CD8-positive, alpha-beta T cell (primary cell): ENCODE measurements at places on chromosomes 7 and 10.

- no peak for DNase-seq
Measured at GRCh38 chr10:63703740-63704345, 182.6 kb downstream of the REEP3 start.

DNA sequence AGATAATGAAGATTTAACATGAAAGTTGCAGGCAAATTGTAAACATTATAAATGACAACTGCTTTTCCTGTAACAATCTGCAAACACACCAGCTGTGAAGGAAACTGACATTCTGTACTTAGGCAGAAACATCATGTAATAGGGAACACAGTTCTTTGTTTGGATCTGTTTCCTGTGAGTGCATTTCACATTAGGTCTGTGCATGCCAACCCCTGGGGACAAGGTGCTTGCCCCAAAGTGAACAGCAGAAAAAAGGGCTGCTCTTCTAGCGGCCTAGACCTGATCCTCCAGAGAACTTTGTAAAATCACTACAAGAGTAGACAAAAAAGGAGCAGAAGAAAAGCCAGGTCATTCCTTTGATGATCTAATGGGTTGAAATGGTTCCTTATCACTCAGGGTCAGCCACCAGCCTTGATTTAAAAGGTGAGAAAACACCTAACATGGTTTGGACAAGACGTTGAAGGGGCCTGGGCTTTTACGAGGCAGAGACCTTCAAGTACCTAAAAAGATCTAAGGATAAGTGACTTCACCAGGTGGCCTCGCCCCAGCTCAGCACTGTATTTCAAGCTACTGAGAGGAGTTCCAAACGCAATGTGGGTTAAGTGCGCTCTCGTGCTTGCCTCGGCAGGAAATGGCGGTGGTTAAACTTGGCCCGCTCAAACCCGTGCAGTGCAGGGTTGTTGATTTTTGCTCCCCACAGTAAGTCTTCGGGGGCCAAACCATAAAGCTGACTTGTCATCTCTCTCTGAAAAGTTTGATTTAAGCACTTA, 249.7 kb downstream of the CREB5 start:
- peak; percentile 69 for DNase-seq

DNA sequence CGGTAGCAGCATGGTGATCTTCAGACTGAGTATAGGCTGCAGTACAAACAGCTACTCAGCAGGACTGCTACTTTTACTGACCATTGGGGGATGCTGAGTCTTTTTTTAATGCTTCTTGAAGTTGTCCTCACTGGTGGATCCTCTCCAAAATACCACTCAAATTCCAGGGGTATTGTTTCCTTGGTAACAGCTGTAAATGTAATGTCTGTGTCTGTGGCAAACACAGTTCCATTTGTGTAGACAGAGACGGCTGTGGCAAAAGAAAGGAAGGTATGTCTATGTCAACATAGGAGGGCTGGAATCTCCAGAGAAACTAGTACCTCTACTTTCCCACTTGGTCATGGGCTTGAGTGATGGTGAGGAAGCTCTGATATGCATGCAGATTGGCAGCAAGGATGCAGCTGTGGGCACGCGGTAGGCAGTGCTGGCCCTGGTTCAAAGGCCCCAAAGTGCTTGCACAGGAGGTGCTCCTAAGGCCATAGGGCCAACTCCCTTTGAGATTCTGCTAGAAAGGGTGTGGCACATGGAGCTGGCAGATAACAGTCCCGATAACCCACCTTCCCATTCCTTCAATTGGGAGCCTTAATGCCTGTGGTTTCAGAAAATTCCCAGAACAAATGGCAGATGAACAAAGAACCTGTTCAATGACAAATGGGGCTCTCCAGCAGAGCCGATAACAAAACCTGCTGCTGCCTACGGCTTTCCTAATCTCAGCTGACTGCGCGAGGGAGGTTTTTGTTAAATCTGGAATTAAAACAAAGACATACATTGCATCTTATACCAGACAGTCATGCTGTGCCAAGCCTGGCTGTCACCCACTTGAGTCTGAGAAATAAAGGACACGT, 43.0 kb downstream of the PKD1L1 start:
- DNase-seq, result no peak

- DNase-seq, result no peak
Measured at GRCh38 chr7:127955051-127955531, 76.1 kb downstream of the LRRC4 start.

DNA sequence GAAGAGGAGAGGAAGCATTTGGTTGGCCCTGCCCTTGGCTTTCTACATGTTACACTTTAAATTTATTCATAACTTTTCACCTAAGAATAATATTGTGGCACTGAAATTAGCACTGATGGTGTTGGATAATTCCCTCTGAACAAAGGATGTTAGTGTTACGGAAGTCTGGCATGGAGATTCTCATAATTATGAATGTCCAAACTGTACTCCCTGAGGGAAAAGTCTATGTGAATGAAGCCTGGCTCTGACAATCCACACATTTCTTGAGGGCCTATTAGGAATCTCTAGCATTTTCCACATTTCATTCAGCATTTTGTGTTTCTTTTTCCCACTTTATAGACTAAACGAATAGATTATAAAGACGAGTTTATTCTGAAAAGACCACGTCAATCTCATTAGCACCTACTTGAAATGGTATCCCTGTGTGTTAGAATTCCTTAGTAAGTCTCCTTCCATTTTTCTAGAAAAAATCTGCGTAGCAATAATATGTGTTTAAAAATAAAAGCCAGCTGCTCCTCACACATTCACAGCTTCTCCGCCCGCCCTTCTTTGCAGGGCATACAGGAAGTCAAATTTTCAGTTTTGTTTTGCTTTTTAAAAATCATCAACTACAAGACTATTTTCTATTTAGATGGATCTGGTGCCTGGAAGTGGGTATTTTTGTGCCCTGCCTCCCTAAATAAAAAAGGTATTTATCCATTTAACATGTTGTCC, 131.8 kb upstream of the PALS2 start:
- no peak for DNase-seq

DNA sequence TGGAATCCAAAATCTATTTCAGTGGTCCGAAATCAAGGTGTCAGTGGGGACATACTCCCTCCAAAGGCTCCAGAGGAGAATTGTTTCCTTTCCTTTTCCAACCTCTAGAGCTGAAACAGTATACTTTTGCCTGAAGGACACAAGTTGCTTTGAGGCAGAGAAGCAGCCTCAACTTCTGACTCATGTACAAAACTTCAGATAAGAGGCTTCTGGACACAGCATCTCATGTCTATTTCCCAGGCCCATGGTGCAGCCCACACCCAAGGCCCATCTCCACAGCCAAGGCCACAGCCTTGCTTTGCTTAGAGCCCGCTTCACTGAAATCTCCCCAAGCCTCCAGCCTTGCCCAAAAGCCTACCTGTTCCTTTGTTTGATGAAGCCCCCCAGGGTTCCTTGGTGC, 68.9 kb downstream of the ZNF467 start:
- no peak for DNase-seq
